ENCODE measurements at places on chromosomes 3 and 15.
A peak's percentile ranks its signal among the peaks of the same experiment; 100 is the strongest.

GRCh38 chr3:135491491-135492205 is 473.9 kb upstream of the PPP2R3A start:
- DNase-seq = no peak

- no peak for DNase-seq
Observed at GRCh38 chr3:110504401-110504800, 567.2 kb upstream of the NECTIN3 start.

GRCh38 chr3:170741756-170742529 is 128.1 kb downstream of the RPL22L1 start:
- no peak for DNase-seq

DNA sequence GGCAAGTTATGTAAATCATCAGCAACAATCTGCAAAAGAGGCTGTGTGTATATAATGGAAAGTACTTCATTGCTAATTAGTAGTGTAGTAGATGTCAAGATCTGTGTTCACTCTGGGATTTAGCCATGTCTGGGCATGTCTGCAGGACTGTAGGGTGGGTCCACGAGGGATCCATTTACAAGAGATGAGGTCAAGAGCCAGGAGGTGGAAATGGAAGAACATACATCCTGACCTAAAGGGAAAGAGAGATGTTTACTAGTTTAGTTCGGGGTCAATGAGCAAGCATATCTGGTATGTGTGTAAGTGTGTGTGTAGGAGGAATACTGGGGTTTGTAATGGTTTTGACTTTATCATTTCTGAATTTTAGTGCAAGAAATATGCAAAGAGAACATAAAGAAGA is 171.5 kb upstream of the NANOGP8 start:
- DNase-seq = no peak

DNA sequence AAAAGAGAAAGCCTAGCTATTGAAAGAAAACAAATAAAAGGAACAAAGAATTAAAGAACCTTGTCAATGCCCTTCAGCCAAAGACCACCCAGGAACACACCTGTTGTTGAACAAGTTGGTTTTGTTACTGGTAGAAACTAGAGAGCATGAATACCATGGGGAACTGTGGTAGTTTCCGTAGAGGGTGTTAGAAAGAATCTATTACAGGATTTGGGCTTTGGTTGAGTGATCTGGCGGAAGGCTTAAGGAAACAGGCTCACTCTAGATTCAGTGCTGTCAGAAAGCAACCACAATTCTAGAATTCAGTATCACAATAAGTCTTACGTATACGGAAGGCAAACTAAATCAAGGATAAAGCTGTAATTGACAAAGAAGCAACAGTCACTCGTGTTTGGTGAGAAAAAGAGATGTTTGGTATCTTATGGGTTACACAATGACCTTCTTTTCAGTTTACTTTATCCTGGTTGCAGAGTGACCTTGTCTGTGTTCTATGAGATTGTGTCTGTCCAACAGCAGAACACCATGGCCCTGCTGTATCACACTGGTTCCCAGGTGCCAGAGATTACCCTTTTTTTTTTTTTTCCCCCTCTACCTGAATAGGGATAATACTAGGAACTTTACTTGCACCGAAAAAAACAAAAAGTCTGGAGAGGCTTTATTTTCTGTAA is 265.9 kb downstream of the SHQ1 start:
- no peak for DNase-seq

DNA sequence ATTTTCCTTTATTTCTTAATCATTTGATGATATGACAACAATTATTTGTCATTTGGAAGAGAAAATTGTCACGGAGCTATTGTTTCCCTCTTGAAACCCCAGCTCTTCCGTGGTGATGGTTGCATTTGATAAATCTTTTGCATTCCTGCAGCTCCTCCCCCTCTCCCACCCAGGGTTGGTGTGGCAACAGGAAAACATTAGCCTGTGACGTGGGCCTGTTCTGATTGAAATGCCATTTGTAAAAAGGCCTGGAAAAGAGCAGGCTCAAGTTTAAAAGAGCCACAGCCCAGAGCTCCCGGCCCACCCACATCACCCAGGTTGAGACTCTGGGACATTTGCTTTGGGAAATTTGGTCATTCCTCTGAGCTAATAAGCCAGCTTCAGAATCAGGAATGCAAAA is 282.5 kb downstream of the RPLP1 start:
- no peak for DNase-seq

DNA sequence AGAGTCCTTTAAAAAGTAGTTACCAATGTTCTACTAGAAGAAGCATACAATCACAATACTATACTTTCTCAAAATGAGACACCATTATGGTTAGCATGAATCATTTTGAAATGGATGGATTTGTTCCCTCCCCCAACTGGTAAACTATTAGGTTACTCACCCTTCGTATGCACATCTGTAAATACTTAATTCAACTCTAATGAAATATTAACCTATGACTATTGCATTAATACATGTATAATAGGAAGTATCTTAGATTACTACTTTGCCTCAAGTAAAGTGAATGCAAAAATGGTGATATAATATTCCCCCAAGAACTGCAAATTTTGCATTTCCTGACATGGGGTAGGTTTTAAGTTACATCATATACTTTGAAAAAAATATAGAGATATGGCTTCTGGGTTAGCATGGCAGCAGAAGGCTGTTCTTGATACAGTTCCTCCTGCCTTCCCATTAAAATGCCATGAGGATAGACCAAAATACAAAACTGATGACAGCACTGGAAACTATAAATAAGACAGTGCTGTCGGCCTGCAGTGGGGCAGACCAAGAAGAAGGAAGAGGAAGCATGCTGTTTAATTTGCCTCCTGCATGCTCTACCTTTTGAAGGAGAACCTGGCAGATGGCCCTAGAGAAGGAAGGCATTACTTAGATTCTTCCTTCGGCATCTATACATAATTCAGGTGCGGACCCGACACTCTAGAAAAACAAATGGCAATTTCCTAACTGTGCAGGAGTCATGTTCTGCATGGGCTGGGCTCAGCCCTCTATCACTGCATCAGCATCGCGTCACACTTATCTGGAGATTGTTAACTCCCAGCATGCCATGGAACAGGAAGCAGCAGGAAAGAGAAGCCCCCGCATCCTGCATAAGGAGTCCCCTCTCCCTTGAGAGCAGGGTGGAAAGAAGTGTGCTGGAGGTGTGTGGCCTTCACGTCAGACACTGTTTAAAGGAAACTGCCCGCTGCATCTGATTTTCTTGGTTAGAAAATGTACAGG is 41.8 kb upstream of the NEO1 start:
- no peak for DNase-seq

- DNase-seq = peak; percentile 72
Observed at GRCh38 chr3:51967384-51968169, at the start of gene PCBP4. Gene PCBP4 (minus strand): TSS chr3:51967454. CDS start chr3:51961240, 6,214 bp downstream.

- DNase-seq = peak; percentile 41
Observed at GRCh38 chr15:93333796-93334195, 244.8 kb upstream of the RGMA start.

- peak; percentile 69 for DNase-seq
Observed at GRCh38 chr3:184757022-184757651, 45.3 kb upstream of the MAGEF1 start.

GRCh38 chr3:69144631-69145245 is 22.3 kb upstream of the LMOD3 start:
- DNase-seq = peak; percentile 71

- DNase-seq = no peak
Observed at GRCh38 chr3:46359733-46360493, 6.0 kb downstream of the CCR2 start.

Measured in H9 (cell line).